Suppressor macrophage treated with lipopolysaccharide for 4 hours (primary cell): ENCODE measurements at places on chromosomes 12 and 14.

- DNase-seq = no peak
Observed at GRCh38 chr14:23086565-23086964, 8.4 kb downstream of the ACIN1 start.

GRCh38 chr14:52876311-52876710, 74.5 kb downstream of the FERMT2 start:
- DNase-seq = no peak

GRCh38 chr14:70498191-70498590, 36.6 kb downstream of the ADAM20 start:
- no peak for DNase-seq

DNA sequence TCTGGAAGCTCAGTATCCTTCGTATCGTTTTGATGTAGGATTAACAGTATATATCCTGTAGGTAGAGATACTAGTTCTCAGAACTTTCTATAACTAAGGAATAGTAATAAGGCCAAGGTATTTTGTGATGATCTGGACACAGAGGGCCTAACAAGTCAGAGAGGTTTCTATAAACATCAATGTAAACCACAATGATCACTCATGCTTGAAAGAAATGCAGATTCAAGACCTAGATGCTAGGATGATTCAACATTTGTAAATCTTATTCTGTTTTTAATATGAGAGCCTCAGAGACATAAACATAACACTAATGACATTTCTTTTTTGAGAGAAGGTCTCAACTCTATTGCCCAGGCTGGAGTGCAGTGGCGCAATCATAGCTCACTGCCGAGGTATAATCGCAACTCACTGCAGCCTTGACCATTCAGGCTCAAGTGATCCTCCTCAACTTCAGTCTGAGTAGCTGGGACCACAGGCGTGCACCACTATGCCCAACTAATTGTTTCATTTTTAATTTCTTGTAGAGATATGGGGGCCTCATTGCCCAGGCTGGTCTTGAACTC, 16.2 kb downstream of the SUPT16H start:
- DNase-seq = no peak

DNA sequence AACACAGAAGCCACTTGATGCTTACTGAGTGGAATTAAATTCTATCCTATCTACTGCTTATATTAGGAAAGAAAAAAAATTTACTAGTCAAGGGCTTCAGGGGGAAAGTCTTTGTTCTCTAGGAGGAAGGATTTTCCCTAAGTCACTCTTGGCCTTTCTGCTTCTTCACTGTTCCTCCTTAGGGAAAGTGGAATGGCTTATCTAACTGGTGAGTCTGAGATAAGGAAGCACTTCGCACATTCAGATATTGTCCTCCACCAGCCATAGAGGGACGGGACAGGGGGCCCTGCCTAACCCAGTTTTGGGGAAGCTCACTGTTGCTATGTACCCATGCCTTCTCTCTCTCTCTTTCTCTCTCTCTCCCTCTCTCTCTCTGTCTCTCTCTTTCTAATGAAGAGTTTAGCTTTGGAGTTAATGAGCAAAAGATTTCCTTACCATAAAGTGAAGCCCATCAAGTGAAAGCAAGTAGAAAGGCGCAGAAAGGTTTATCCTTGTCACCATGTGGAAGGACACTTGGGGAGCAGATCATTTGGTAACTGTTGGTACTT, 450.6 kb downstream of the ZFP36L1 start:
- no peak for DNase-seq

GRCh38 chr12:50162230-50162629, 4.9 kb downstream of the CERS5 start:
- DNase-seq = peak; percentile 4

DNA sequence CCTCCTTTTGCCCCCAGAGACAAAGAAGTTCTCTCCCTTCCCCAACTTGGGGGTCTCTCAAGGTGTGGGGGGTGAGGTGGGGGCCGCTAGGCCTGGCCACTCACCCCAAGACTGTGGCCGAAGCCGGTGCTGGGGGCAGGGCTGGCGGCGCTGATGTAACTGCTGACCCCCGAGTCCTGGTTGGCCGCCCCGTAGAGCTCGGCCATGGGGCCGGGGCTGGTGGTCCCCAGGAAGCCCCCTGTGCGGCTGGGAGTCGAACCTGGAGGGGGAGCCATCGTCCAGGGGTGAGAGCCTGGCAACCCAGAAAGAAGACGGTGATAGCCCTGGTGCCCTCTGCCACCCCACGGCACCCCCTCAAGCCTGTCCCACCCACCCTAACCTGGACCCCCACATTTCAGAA, 18.5 kb upstream of the PLA2G1B start:
- DNase-seq = no peak

DNA sequence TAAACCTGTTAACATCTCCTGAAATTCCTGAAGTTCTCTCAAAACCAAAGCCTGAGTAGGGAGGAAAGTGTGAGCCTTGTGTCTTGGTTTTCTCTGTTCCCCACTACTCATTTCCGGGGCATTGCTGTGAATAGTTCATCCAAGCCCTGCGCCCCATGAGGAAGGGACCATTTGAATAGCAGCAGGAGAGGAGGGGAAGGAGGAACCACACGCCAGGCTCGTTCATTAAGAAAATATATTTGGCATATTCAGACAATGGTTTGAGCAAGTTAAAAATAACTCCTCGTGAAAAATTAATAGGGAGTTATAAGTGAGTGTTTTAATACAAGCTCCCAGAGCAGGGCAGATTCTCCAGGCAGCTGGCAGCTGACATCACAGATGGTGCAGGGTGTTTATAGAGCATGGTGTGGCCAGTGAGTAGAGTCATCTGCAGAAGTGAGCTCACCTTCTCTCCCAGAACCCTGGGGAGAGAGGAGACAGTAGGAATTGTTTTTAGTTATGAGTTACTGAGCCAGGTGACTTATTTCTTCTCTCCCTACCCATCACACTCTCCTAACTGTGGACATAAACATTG, 29.5 kb upstream of the CISTR start:
- no peak for DNase-seq

GRCh38 chr14:83463500-83464098, 1929.9 kb upstream of the SEL1L start:
- DNase-seq = peak; percentile 76

GRCh38 chr12:47805417-47805816, 14.3 kb downstream of the HDAC7 start:
- DNase-seq = no peak

- no peak for DNase-seq
Observed at GRCh38 chr12:26668230-26668629, 164.8 kb downstream of the ITPR2 start.

- DNase-seq = no peak
Observed at GRCh38 chr14:52265253-52265652, 2.2 kb upstream of the PTGDR start.

GRCh38 chr12:12891080-12891880, at the start of gene GPRC5A:
GPRC5A (plus strand) TSS chr12:12891562; CDS start chr12:12908250, 16,688 bp downstream.
- peak; percentile 85 for DNase-seq

- DNase-seq = peak; percentile 13
Observed at GRCh38 chr12:27013611-27014084, 536 bp downstream of the TM7SF3 start.

- DNase-seq = peak; percentile 83
Observed at GRCh38 chr14:68269136-68269927, 449.8 kb downstream of the RAD51B start.

- DNase-seq = no peak
Observed at GRCh38 chr12:55874443-55874842, 31.7 kb upstream of the MMP19 start.

GRCh38 chr14:33567023-33567728, 383.7 kb downstream of the EGLN3 start:
- DNase-seq = no peak

GRCh38 chr12:131040491-131040890, 86.8 kb downstream of the ADGRD1 start:
- no peak for DNase-seq

- no peak for DNase-seq
Observed at GRCh38 chr12:59115526-59115925, 195.2 kb upstream of the LRIG3 start.

DNA sequence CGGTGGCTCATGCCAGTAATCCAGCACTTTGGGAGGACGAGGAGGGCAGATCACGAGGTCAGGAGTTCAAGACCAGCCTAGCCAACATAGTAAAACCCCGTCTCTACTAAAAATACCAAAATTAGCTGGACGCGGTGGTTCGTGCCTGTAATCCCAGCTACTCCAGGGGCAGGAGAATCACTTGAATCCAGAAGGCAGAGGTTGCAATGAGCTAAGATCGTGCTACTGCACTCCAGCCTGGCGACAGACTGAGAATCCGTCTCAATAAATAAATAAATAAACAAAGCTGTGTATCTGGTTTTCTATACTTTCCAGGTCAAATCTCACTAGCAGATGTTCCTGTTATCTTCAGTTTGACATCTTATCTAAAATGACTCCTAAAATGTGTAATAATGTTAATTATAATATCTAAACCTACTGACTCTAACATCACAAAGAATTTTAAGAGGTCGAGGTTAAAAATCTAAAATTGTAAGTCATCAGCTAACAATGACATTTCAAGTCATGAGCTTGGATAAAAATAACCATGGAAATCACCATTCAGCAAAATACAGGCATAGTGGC, 2.4 kb upstream of the SRP54 start:
- no peak for DNase-seq

GRCh38 chr12:85058339-85058738, 22.2 kb downstream of the LRRIQ1 start:
- peak; percentile 14 for DNase-seq

GRCh38 chr14:37195327-37195726, 2.4 kb upstream of the MIPOL1 start:
- no peak for DNase-seq

- no peak for DNase-seq
Observed at GRCh38 chr12:26737487-26738030, 95.4 kb downstream of the ITPR2 start.

- DNase-seq = no peak
Observed at GRCh38 chr14:64074961-64075612, 219.1 kb downstream of the ESR2 start.

DNA sequence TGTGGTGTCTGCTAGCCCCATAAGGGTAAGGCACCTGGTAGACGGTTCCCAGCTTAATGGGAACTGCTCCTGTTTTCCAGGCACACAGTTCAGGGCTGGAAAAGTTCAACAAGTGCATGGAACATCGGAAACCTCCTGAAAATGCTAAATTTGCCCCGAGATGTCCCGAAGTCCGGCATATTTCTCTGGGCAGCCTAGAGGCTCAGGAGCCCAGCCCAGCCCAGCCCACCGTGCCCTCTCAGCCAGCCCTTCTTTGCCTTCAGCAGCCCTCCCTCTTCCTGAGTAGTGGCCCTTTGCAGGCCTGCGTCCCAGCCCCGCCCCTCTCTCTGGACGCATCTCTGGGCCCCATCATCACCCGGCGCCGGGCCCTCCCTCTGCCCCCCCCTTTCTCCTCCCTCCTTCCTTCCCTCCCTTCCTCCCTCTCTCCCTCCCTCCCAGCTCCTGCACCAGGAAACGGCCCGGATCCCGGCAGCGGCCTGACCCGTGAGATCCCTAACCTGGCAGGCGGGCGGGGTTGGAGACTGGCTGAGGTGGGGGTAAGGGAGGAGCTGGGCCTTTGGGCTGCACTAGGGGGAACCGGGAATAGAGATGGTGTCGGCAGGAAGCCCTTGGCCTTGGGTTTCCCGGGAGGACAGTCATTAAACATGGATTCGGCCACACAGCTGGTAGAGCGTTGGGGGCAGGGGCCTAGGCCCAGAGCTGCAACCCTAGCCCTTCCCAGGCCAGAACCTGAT, at the start of gene BCL2L2:
TSS of gene BCL2L2 (plus strand) at position 422 of the 734 bp plus-strand sequence. CDS start 935 bp downstream, outside the sequence.
- peak; percentile 88 for DNase-seq

DNA sequence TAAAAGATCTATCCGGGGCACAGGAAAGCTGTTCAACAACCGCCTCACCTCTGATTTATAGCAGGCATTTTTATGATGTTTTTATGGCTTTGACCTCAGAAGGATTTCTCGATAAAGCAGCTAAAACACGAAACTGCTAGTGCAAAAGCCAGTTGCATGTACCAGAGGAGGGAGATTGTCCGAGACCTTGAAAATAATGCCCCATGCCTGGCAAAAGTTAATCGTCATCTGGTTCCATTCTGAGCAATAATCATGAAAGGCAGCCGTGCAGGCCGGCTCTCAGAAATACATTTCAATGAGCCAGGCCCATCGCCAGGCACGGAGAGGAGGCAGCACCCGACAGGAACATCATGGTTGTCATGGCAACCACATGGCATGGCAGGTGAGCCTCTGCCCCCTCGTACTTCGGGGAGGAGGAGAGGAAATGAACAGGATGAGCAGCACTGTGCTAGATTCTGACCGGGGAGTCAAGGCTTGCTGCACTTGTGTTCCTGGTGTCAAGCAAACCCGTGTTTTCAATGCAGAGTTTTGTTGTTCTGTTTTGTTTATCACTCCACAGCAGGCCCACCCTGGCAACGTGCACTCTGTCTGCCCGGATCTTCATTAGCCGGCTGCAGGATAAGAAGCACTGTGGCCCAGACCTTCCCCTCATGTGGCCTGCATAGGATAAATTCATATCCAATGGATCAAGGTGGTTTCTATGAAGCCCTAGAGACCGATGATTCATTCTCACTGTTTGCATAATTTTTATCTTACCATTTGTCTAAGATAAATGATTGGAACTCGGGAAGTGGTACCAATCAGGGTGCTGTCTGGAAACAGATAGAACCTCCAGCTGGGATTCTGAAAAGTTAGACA, 160.2 kb downstream of the RIMBP2 start:
- no peak for DNase-seq

- no peak for DNase-seq
Observed at GRCh38 chr14:90892970-90893369, 76.7 kb upstream of the TTC7B start.

- DNase-seq = no peak
Observed at GRCh38 chr14:76995279-76996035, 33.1 kb downstream of the IRF2BPL start.

- DNase-seq = peak; percentile 99
Observed at GRCh38 chr14:68951035-68951797, 27.9 kb downstream of the ACTN1 start.

GRCh38 chr14:68716698-68717097, 76.2 kb downstream of the ZFP36L1 start:
- DNase-seq = no peak

DNA sequence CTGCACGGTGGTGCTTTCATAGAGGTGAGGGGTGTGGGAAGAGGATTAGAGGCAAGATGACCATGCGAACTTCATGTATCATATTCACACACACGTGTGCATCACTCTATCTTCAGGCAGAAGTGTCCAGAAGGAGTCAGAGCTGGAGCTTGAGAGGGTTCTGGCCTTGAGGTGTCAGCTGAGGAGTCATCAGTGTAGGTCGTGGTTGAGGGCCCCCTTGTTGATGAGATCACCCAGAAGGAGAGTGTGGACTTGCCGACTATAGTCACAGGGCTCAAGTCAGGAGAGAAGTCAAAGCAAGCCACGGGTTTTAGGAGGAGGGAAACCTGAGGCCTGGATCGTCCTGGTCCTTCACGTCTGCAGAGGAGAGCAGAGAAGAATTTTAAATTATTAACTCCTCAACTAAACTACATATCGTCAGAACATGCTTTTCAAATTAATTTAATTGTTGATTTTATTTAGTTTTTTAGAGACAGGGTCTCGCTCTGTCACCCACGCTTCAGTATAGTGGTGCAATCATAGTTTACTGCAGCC, 25.4 kb downstream of the EML1 start:
- no peak for DNase-seq

DNA sequence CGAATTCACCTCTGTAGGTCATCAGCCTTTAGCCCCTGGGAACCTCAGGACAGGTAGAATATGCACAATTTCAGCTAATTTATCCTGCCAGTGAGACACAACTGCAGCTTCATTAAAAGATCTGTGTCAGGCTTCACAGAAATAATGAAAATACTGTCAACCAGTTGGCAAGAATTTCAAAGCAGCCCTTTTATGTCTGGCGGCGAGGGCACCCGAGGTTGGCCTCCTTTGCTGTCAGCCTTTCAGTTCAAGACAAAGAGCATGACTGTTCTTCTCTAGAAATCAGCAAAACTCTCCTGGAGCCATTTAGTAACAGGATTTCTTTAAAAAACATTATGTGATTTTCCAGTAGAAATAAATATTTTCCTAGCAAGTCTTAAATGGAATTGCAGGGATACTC, 75.9 kb downstream of the BBS10 start:
- DNase-seq = no peak
